Kidney epithelial cell (primary cell): ENCODE measurements at places on chromosomes 16 and 17. TPM values are rescaled to one million over a fixed set of nuclear protein-coding genes. Genes with fewer than 3 reads are reported as not detected.

MRM3 gene
- 25.3 and 28.0 TPM in 2 replicates for total RNA-seq

KRTAP4-5 gene
- total RNA-seq = not detected in 2 replicates

RANBP10 gene
- 11.0 and 12.5 TPM in 2 replicates for total RNA-seq

SLFN14 gene
- total RNA-seq = not detected in 2 replicates

DNA sequence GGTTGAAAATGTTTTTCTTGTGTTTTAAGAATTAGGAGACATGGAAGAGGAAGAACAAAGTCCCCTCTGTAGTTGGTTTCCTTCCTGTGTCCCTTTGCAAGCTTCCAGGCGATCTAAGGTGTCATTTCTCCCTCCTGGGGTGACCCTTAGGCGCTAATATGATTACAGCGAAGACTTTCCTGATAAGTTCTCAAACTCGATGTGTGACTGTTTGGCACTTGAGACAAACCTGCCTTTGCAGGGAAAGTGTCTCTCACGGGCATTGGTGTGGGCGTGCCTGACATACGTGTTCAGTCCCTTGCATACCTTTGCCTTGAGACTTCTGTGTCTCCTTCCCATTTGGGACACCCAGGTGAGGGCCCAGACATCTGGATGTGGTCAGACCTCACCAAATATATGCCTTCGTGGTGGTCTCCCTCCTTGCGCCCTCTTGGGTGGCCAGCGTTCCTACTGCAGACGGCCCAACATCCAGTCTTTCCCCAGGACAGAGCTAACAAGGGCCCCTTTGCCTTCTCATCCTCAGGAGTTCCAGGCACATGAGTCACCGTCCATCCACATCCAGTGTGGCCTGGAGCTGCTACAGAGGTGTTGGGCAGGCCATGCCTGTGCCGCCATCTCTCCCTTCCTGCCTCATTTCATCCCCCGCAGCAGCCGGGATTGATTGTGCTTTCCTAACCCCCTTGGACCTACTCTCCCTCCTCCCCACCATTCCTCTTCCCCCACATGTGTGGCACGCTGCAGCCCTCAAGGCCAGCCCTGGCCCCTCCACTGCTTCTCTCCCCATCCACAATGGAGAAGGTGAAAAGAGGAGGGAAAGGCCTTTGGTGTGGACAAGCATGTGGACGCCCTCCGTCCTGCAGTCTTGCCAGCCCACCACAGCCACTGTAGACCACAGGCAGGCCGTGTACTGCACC is 3.1 kb upstream of the JPT2 start:
- DNase-seq = no peak

DNA sequence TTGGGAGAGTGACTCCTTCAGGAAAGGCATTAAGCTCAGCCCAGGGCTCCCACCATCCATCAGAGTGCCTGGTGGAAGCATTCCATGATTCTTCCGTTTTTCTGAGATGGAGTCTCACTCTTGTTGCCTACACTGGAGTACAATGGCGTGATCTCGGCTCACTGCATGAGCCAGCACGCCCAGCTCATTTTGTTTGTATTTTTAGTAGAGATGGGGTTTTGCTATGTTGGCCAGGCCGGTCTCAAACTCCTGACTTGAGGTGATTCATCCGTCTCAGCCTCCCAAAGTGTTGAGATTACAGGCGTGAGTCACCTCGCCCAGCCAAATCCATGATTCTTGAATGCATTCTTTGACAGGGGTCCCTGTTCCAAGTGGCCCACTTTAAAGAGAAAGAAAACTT is 23.1 kb downstream of the MIS12 start:
- no peak for DNase-seq

- DNase-seq = no peak
Observed at GRCh38 chr17:57874434-57875289, 24.8 kb upstream of the MRPS23 start.

GRCh38 chr17:42354956-42355843 is 33.0 kb downstream of the STAT3 start:
- DNase-seq = no peak

DNA sequence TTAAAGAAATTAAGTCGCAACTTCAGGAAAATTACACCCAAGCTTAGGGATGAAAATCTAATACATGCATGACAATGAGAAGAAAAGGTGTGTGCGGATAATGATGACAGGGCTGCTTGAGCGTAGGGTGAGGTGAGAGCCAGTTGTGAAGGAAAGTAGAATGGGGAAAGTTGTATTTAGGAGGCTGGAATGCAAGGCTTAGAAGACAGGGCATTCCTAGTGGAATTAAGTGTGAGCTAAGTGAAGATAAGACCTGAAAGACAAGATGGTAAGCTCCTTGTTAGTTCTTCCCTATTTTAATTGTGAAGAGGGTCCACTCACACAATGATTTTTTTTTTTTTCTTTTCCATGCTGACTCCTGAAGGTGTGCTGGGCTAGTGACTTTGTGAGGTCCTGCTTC is 519.5 kb upstream of the SALL1 start:
- DNase-seq = no peak

GRCh38 chr16:22736791-22737190 is 77.2 kb upstream of the HS3ST2 start:
- no peak for DNase-seq

GRCh38 chr16:27404163-27404823 is 2.3 kb downstream of the IL21R start:
- no peak for DNase-seq

DNA sequence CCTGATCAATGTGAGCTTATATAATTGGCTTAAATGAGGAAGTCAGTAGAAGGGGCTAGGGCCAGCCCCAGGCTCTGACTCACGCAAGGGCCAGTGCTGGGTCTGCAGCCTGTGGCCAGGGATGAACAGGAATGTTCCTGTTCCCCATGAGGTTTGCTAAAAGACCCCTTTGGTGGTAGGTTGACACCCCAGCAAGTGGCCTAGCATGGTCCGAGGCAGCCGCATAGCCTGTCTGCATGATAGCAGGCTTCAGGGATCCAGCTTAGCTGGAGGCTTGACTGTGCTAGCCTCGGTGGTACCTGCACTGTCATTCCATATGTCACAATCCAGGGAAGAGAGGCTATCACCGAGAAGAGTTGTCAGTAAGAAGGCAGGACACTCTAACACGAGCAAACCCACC is 23.5 kb downstream of the TRIM25 start:
- DNase-seq = no peak

DNA sequence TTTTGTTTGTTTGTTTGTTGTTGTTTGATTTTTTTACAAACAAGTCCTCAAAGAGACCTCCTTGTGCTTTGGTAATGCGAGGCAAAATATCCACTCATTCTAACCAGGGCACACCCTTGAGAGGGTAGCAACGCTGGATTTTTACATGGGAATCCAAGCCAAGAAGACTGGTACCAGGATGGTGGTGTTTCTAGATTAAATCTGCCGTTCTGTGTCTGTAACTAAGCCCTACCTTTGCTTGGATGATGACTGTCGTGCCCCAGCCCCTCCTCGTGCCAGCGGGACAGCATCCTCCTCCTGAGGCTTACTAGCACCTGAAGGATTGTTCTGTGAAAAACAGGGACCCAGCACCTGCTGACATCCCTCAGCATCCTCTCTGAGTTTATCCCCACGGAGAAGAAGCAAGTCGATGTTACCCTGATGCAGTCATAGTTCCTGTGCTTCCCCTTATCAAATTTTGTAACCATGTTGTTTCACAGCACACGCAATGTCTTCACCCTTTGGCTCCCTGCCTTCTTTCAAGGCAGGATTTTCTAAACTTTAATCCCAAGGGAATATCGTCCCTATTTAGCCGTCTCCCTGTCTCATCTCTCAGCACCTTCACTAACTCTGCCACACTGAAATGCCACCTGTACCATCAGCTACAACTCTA is 5.1 kb upstream of the HSBP1 start:
- DNase-seq = no peak

DNA sequence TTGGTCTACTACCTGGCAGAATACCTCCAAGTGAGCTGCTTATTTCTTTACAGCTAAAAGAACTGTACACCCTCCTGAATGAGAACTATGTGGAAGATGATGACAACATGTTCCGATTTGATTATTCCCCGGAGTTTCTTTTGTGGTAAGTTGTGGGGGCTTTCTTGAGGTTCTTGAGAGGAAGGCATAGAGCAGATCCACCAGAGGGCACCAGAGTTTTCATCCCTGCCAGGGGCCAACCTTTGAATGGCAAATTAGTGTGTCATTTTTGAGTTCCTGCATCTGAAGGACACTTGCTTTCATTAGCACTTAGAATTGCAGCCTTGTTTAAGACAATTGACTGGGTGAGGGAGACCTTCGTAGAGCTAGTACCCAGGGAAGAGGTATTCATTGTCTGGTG is 35.0 kb downstream of the NMT1 start:
- no peak for DNase-seq

DNA sequence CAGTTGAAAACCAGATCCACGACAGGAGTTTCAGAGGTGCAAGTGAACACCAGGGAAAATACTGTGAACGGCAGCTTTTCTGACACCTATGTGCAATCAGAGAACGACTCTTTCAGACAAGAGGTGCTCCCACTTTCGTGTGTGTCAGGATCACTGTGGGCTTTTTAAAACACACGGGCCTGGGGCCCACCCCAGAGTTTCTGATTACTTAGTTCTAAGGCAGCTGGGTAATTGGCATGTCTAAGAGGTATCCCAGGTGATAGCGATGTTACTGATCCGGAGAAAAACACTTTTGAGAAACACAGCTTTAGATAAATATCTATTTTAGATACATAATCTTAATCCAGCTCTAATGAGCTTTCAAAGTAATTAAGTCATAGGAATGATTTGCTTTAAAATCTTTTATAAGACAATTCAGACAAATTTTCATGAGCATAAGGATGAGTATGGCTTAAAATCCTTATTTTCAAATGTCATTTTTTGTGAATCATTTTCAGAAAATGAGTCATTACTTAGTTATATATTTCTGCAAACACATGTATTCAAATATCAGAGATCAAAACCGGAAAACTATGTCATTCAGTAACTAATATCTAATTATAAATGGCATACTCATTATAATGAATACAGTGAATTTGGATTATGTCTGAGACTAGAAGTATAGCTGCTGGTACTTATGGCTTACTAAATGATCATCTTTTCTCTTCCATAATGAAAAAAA is 217.9 kb upstream of the PSMD7 start:
- no peak for DNase-seq

DNA sequence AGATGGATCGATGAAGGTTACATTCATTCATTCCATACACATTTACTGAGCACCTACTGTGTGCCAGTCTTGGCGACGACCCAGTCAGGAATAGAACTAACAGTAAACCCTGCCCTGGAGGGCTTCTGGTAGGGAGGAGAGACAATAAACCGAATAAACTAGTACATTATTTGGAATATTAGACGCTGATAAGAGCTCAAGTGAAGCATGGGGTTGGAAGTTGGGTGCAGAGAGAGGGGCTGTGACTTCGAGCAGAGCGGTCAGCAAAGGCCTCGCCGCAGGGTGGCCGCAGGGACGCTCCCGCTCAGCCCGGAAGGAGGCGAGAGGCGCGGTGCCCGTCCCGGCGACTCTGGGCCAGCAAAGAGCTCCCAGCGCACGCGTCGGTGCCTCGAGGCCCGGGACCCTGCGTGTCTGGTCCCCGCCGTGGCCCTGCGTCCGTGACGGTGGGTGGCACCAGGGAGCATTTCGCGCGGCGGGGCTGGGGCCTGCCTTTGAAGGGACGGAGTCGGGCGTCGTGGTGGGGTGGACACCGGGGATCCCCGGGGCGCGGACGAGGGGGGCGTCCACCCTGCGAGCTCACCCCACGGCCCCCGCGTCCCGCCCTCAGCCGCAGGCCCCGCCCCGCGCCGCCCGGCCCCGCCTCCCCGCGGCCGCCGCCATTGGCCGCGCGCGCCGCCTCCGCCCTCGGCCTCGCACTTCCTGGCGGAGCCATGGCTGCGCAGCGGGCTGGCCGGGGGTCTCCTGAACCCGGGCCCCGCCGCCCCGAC is at the start of gene KLHL36:
Gene KLHL36 (plus strand): TSS at position 684 of the 767 bp plus-strand sequence. CDS start 2,357 bp downstream, outside the sequence.
- DNase-seq = no peak

DNA sequence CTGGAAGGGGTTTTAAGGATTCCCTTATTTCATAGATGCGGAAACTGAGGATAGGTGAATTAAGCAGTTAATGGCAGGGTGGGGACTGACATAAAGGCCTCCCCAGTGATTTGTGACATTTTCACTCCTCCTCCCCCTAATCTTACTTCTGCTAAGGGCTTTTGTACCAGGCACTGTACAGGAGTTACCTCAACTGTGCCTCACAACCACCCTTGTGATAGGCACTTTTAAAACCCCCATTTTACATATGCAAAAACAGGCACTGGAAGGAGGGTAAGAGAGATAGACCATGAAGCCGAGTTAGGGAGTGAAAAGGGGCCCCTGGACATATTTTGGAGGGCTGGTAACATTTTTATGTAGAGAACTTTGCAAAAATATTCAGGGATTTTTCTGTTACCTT is 862 bp upstream of the GDE1 start:
- no peak for DNase-seq

DNA sequence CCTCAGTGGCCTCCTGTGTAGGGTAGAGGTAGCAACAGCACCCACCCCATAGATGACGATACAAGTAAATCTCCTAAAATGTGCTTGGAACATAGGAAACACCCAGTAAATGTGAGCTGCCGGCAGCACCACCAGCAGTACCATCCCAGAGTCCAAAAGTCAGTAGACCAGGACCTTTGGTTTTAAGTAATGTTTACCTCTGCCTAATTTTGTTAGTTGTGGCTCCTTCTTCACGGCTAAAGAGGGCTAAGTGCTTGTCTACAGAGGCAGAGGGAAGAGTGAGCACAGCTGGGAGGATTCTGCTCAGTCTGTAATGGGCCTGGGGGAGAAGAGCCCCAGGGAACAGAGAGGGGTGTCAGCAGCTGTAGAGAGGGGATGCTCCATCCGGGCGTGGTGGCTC is 91.3 kb upstream of the FBXO47 start:
- DNase-seq = no peak

GRCh38 chr16:87027056-87027616 is 290.1 kb downstream of the C16orf95 start:
- no peak for DNase-seq

DNA sequence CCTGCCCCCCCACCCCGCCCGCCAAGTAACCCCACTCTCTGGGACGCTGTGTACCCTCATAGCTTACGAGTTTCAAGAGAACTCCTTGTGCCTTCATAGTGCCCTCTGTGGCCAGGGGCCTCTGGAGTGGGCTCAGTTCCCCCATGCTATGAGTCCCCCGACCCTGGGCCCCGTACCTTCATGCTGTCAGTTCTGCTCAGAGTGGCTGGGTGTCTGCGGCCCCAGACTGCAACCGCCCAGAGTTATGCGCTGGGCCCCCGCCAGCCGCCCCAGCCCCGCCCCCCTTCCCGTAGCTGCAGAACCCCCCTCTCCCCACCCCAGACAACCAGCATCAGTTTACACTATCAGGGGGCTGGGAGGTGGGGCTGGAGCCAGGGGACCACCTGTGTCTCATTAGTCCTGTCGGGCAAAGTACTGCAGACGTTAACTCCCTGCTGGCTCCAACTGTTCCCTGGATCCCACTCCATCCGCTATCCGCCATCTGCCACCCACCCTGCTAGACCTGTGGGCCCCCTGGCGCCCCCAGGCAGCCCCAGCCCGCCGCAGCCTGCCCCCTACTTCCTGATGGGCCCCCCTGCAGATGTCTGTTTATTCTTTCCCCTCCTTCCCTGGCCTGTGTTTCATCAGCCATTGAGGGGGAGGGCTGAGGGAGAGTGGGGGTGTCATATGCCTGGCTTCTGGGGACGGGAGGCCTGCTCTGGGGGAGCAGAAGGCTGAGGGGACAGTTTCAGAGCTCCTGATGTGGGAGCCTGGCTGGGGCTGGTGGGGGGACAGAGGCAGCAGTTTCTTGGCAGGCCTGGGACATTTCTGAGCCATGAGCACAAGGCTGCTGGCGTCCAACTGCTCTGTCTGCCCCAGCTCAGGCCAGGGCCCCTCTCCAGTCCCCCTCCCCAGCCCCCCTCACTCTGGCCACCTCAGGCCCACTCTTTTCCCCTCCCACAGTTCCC is at the start of gene MFAP4:
Gene MFAP4 (minus strand): TSS at position 217 of the 947 bp plus-strand sequence. CDS start 35 bp downstream, at position 182.
- no peak for DNase-seq
